Ascending aorta (tissue), 2 donors: ENCODE measurements at places on chromosomes 5 and 9. TPM values are rescaled to one million over a fixed set of nuclear protein-coding genes. Genes with fewer than 3 reads are reported as not detected.

The KIF4B gene
- total RNA-seq: not detected

DNA sequence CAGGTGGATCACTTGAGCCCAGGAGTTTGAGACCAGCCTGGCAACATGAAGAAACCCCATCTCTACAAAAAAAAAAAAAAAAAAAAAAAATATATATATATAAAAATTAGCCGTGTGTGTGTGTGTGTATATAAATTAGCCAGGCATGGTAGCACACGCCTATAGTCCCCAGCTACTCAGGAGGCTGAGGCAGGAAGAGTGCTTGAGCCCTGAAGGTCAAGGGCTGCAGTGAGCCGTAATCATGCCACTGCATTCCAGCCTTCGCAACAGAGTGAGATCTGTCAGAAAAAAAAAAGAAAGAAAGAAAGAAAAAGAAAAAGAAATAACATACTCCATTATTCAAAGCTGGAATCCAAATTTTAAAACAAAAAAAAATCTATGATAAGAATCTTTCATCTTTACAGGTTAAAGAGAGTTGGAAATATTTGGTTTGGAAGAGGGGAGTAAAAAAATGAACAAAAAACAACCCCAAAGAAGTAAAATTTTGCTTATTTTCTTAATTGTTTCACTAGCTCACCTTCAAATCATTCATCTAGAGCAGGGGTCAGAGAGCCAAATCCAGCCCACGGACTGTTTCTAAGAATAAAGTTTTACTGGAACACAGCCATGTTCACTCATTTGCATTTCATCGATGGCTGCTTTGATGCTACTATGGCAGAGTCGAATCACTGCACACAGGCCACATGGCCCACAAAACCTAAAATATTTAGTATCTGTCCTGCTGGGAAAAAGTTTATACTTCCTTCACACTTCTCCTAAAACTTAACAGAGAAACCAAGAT is 109.9 kb downstream of the DROSHA start:
- H3K27ac ChIP-seq: no peak overlapping the region
- H3K36me3 ChIP-seq: peaks cover 56% of the 10 kb centered on the region
- no peak for DNase-seq
- no peaks in the 10 kb centered on the region for H3K4me1 ChIP-seq
- no peak overlapping the region for H3K4me3 ChIP-seq
- no peaks in the 10 kb centered on the region for H3K27me3 ChIP-seq

- no peak for DNase-seq
- no peaks in the 10 kb centered on the region for H3K27me3 ChIP-seq
- H3K4me1 ChIP-seq: no peaks in the 10 kb centered on the region
These were observed 1132.6 kb downstream of the MAT2B start for GRCh38 chr5:164637931-164638521.

GRCh38 chr5:181045316-181045715 is 5.2 kb downstream of the BTNL9 start:
- H3K4me1 ChIP-seq: no peaks in the 10 kb centered on the region
- H3K27me3 ChIP-seq: no peaks in the 10 kb centered on the region
- no peak for DNase-seq

DNA sequence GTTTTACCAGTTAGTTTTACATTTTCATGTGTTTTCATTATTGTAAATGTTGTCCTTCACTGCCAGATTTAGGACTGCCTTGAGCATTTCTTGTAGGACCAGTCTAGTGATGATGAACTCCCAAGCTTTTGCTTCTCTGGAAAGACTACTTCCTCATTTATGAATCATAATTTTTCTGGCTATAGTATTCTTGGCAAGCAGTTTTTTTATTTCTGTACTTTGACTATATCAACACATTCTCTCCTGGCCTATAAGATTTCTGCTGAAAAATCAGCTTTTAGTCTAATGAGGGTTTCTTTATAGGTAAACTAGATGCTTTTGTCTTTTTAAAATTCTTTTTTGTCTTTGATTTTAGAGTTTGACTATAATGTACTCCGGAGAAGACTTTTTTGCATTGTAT is 256.8 kb upstream of the GRAMD2B start:
- no peaks in the 10 kb centered on the region for H3K36me3 ChIP-seq
- no peak overlapping the region for H3K4me3 ChIP-seq
- no peak overlapping the region for H3K27ac ChIP-seq
- no peaks in the 10 kb centered on the region for H3K27me3 ChIP-seq
- DNase-seq: no peak

DNA sequence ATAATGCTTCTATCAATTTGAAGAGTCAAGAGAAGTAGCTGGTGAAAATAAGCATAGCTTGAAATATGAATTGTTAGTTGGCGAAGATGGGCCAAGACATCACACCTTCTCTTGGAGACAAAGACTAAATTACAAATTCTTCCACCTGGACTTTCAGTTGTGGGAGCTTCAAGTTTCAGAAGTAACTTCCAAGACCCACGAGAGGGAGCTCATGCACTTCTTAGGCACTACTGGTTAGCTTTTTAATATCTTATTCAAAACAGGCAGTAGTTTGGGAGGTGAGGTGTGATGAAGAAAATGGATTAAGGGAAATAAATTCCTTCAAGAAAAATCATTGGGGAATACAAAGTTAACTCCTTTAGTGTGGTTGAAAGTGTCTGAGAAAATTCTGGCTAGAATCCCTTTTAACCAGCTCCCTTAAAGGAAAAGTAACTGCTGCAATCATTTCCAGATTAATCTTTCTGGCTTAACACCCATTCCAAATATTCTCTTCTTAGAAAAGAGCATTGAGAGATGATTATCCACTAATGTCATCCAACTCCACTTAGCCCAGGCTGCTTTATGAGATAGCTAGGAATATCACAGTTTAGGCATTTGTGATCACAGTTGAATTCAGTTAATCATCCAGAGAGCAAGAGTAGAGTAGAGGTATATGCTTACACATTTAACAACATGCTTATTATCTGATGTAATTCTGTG is 139.5 kb upstream of the DMRTA1 start:
- H3K27me3 ChIP-seq: no peaks in the 10 kb centered on the region
- no peak overlapping the region for H3K27ac ChIP-seq
- H3K36me3 ChIP-seq: no peaks in the 10 kb centered on the region
- no peak for DNase-seq
- H3K4me1 ChIP-seq: no peaks in the 10 kb centered on the region

DNA sequence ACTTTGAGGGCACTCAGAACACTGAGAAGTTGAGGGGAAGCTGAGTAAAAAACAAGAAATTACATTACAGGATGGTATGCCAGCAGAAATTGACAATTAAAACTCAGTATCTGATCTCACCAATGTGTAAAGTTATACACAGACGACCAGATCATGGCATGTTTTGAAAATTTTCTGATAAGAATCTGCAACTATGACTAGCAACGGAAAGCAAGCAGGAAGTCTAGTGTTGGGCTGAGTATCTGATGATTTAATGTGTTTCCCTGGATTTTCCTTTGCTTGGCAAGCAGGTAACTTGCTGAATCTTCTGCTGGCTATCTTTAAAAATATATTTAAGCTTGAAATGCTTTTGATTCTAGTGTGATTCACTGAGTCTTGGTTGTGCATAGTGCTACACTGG is 5.2 kb upstream of the GCNT4 start:
- no peaks in the 10 kb centered on the region for H3K36me3 ChIP-seq
- no peak overlapping the region for H3K27ac ChIP-seq
- no peaks in the 10 kb centered on the region for H3K4me1 ChIP-seq
- H3K27me3 ChIP-seq: no peaks in the 10 kb centered on the region
- no peak for DNase-seq
- H3K4me3 ChIP-seq: no peak overlapping the region
